Sigmoid colon (tissue), 7 donors: ENCODE measurements at places on chromosomes 6 and 20. TPM values are rescaled to one million over a fixed set of nuclear protein-coding genes. Genes with fewer than 3 reads are reported as not detected.

The KCNQ5 gene
- polyA plus RNA-seq, result not detected

The FNDC11 gene
- polyA plus RNA-seq, result under 0.01 TPM

The PRDM13 gene
- polyA plus RNA-seq, result not detected

The BPIFA1 gene
- not detected for polyA plus RNA-seq

The FRK gene
- 3.6 TPM for polyA plus RNA-seq

The ADGRF5 gene
- 3.3 TPM for polyA plus RNA-seq

GRCh38 chr6:56514395-56514794, 128.3 kb downstream of the DST start:
- no peak for DNase-seq

- DNase-seq, result no peak
Measured at GRCh38 chr6:28960846-28961500, 37.2 kb upstream of the TRIM27 start.

DNA sequence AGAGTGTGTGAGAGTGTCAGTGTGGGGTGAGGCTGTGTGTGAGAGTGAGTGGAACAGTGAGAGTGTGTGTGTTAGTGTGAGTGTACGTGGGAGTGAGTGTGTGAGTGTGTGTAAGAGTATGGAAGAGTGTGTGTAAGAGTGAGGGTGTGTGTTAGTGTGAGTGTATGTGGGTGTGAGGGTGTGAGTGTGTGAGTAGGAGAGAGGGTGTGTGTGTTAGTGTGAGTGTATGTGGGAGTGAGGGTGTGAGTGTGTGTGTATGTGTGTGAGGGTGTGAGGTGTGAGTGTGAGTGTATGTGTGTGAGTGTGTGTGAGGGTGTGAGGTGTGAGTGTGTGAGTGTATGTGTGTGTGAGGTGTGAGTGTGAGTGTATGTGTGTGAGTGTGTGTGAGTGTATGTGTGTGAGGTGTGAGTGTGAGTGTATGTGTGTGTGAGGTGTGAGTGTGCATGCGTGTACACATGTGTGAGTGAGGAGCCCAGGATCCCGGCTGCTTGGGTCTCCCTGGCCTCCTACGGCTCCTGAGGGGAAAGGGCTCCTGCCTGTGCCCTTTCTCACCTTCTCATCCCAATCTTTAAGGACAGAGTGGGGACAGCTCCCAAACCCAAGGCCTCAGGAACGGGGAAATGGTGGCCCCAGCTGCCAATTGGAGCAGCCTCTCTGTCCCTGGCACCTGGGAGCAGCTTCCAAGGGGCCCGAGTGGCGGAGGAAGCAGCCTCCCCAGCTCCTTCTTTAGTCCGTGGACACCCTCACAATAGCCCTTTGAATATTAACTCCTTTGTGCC, 100.2 kb downstream of the PSMB1 start:
- DNase-seq, result no peak

GRCh38 chr20:31704225-31705119, 18.2 kb downstream of the BCL2L1 start:
- peak; percentile 57 for DNase-seq

GRCh38 chr20:20894753-20895152, 182.3 kb upstream of the RALGAPA2 start:
- DNase-seq, result no peak

DNA sequence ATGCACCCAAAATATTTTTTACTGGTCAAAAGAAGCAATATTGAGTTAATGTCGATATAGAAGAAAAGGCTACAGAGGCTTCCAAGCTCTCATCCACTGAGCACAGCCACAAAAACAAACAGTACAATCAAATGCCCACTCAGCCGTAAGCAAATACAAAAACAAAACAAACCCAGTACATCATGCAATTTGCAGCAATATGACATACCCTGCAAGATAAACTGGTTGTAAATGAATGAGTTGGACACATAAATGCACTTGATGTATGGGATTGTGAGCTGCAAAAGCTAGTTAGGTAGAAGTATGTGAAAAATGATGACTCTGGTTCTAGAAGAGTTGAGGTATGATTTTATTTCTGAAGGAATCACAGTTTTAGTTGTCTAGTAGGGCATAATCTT, 83.9 kb downstream of the SESN1 start:
- no peak for DNase-seq

DNA sequence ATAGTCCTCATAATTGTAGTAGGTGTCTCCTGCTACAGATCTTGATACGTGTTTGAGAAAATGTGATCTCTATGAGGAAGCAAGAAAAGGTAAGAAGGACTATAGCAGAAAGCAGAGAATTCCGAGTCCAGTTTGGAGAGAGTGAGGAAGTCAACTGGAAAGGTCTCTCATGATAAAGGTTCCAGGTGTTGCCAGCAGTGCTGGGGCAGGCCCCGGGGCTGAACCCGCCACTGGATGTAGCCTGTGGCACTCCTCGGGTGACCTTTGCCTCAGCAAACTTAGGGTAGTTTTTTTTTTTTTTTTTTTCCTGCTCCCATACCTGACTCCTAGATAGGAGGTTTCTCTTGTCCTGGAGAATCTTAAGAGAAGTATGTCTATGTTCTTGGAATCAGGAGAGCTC, 62.8 kb downstream of the FAM120B start:
- no peak for DNase-seq

DNA sequence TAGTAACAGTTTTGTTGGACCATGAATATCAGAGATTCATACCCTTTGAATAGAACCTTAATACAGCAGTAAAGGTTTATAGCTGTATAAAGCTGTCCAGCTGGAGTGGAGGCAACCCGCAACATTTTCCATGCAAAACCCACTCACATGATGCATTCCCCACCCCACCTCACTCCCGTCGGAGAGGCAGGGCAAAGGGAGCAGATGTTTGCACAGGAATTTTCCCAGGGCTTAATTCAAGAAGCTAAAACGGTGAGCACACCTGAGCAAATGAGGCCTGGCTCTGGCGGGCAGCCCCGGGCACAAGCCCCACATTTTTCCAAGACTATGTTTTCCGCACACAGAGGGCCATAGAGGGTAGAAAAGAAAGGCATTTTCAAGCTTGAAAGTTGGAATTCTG, 191.7 kb downstream of the FOXC1 start:
- DNase-seq, result no peak

- no peak for DNase-seq
Measured at GRCh38 chr6:134082191-134082590, 29.8 kb upstream of the SLC2A12 start.

DNA sequence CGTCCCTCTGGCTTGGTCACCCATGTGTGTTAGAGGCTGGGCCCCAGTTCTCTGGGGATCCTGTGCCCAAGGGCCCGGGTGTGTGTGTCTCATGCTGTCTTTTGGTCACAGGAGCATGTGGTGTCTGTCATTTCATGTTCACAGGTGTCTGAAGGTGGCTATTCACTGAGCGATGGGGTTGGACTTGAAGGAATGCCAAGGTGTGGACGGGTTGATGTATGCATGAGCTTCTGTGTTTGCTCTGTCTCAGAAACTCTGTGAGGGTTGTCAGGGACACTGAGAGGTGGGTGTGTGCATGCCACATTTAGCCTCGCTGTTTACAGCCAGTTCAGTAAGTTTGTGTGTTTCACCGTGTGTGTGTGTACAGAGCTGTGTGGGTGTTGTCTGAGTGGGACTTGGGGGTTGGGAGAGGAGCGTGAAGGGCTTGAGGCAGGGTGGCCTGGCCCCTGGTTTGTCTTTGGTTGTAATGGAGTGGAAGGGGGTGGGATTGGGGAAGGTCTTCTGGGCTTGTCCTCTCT, 1.2 kb downstream of the DDR1 start:
- no peak for DNase-seq

DNA sequence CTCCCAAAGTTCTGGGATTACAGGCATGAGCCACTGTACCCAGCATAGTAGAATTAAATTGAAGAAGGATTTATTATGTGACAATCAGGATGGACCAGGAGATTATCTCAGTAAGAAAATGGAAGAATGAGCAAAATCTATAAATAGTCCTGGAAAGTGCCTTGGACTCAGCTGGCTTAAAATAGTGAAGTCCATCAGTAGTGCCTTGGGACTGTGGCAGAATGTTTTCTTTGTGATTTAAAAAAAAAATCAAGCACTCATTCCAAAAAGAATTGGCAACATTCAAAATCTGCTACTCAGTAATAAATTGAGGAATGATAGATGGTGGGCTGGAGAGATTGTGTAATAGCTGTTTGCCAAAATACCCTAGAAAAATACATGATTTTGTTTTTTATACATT, 37.0 kb upstream of the MAS1 start:
- no peak for DNase-seq
